ENCODE measurements at places on chromosomes 4 and X.

- DNase-seq = no peak
These were observed 9.5 kb upstream of the HPGDS start for GRCh38 chr4:94352163-94352562.

GRCh38 chrX:78105944-78106650 lies 2.0 kb downstream of the PGK1 start:
- no peak for DNase-seq

DNA sequence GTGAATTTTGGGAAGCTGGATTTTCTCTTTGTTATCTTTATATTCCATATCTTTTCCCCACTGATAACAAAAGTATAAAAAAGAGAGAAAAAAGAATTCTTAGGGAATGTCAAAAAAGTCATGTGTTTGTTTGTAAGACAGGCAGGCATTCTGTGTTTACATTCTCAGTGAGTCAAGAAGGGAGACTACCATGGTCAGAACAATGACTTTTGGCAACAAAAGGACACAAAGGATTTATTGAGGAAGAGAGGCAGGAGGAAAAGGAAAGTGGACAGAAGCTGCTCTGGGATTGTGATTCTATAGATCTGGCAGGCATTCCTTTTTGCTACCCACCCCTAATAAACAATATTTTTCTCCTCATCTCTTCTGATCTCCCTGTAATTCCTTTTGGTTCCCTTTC lies 5.9 kb upstream of the ANK2 start:
- DNase-seq = no peak

DNA sequence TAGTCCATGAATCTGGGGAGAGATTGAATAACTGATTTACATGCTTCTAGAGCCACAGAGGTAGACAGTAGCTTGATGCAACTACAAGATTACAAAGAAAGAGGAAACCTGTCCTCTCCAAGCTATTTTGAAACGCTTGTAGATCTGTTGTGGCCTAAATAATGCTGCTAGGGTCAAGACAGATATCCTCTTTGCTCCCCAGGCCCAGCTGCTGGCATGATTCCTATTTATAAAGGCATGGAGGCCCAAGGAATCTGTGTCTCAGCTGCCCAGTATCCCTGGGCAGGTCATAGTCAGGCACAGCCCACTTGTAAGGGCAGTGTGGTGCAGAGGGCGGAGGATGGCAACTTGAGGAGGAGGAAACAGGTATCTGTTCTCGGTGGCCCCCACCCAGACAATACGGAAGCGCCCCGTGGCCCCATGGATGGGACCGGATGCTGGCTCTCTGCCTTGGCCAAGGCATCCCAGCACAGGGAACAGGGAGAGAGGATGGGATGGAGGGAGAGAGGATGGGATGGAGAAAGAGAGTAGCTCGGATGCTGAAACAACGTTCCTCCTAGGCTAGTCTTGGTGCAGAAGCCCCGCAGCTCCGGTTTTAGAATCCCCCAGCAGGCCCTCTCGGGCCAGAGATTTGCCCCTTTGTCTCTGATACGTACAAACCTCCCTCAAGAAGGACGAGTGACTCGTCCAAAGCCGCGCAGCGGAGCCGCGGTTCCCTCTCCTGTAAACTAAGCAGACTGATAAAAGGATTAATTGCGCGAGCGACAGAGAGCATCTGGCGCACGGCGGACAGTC lies 767 bp upstream of the SMIM20 start:
- DNase-seq = no peak

DNA sequence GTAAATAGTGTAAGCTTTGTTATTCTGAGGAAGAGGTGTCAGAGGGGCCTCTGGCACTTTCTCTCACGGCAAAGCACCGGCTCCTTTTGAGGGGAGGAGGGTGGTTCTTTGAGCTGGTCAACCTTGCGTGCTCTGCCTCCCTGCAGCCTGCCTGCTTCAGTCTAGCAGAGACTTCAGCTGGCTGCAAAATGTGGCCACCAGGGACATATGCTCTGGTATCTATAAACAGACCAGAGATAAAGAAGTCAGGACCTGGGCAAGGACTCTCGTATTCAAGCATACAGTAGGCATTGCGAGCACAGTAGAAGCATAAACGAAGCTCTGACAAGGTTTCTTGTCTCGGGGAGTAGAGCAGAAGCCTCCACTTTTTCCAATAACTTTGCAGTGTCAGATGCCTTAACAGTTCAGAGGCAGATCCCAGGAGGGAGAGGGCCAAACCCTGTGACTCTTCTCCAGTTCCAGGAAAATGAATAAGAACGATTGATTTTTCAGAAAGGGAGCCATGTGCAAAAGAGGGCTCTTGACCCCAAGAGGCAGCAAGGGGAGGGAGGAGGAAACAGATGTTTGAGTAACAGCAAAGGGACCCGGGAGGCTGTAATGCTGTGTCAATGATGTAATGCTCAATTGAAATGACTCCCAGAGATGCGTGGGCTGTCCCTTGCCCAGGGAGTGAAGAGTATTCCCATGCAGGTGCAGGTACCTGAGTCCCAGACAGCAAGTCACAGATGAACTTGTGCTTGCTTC lies 57.9 kb upstream of the TEX13D start:
- no peak for DNase-seq

- DNase-seq = no peak
These were observed 80.5 kb downstream of the TSPAN5 start for GRCh38 chr4:98577956-98578355.

GRCh38 chr4:100894339-100894870 lies 376.6 kb upstream of the EMCN start:
- DNase-seq = no peak

DNA sequence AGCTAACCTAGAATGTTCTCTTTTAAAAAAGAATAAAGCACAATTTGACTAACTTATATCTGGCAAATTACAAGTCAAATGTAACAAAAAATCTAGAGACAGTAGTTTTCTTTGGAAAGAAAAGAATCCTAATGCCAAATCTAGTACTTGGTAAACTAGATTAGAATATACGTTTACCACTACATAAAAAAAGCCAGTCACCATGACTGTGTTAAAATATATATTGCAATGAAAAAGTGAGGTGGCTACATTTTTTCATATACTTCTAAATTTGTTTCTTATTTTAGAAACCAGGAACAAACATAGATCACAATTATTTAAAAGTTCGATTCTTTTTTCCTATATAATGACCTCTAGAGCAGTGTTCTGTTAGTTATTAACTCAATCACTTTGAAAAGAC lies 29.6 kb upstream of the PPA2 start:
- DNase-seq = no peak

DNA sequence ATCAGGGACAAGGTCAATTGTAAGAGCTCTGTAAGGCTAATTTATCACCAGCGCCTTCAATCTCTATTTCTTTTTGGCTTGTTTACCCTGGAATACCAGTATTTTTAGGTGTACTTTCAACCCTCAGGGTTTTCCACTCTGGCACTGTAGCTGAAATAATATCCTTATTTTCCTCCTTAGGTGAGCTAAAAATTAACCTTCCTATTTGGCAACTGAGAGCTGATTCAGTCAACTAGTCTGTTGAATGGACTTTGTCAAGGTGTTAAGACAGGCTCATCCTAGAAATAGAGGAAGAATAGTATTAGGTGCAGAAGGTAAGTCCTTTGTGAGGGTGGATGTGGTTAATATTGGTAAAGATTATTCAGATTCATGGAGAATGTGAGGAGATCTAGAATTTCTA lies 101.3 kb upstream of the BANK1 start:
- DNase-seq = no peak

DNA sequence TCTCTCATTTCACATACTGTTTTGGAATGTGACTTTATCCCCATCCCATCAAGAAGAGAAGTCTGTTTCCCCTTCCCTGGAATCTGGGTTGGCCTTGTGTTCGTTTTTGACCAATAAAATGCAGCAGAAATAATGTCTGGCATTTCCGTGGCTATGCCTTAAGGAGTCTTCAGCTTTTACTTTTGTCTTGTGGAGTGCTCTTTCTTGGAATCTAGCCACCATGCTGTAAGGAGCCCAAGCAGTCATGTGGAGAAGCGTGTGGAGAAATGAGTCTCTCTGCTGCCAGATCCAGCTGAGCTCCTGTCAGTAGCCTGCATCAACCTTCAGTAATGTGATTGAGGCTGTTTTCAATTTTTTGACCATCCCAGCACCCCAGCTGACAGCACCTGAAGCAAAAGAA lies 84.4 kb upstream of the ARMCX2 start:
- DNase-seq = no peak

GRCh38 chr4:148057516-148057915 lies 325.6 kb downstream of the ARHGAP10 start:
- no peak for DNase-seq

DNA sequence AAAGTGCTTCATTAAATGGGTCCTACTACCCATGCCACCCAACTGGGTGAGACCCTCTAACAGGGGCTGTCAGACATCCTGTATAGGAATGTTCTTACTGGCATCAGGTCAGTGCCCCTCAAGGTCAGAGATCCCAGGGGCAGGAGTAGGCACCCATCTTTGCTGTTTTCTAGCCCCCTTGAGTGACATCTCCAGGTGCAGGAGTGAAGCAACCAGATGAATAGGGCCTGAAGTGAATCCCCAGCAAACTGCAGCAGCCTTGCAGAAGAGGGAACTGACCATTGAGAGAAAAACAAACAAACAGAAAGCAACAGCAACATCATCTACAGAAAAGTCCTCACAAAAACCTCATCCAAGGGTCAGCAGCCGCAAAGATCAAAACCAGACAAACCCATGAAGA lies 55.8 kb upstream of the GNRHR start:
- no peak for DNase-seq

DNA sequence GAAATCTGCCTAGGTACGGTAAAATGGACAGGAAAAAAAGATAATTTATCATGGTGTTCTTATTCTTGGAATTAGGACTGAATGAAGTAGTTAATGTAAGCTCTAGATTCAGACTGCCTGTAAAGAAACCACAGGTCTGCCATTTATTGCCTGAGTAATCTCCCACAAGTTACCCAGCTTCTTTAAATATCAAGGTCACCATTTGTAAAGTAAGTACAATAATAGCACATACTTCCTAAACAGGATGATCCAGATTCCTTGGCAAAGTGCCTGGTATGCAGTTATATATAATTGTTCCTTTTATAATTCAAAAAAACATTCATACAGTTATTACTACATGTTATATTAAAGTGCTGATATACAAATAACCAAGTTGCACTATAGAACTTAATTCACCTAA lies 368.6 kb downstream of the HNRNPD start:
- DNase-seq = no peak

- peak; percentile 23 for DNase-seq
These were observed 901.8 kb downstream of the GLUD2 start for GRCh38 chrX:121949041-121949760.

DNA sequence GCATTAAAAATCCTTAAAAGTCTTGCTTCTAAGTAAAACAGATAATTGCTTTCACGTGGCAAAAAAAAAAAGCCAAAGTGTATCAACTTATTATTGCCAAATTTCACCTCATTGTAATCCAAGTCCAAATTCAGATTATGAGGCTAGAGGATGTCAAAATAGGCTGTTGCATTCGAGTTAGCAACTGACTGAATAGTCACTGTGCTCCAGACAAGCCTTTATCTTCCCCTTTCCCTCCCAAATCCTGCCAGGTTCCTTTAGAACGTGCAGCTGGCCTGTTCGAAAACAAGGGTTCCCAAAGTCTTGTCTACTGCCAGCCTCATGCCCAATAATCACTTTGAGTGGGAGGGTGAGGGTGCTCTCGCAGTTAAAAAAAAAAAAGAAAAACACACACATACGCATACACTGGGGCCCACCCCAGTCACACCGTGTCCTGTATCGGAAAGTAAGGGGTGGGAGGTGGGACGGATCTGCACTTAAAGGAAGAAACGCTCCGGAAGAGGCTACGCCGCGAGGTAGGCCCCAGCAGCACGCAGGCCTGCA lies 603 bp downstream of the MAD2L1 start:
- no peak for DNase-seq

DNA sequence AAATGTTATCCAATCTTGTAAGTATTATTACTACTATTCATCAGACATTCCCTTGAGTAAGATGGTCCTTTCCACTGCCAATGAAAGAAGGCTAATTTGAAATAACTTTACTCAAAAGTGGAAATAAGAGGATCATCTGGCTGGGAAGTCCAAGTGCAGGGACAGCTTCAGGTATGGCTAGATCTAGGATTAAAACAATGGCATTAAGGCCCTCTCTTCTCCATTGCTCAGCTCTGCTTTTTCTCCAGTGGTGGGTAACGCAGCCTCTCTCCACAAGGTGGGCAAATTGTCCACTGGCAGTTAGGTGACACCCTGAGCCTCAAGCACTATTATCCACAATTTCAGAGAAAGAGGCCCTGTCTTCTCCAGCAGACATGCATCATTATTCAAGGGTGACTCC lies 66.7 kb upstream of the PGM2 start:
- no peak for DNase-seq

GRCh38 chr4:3827616-3828492 lies 61.7 kb downstream of the ADRA2C start:
- no peak for DNase-seq

GRCh38 chr4:16415751-16416150 lies 189.5 kb upstream of the TAPT1 start:
- DNase-seq = no peak

- no peak for DNase-seq
These were observed 875 bp downstream of the LAP3 start for GRCh38 chr4:17577665-17578481.

GRCh38 chr4:177451108-177451500 lies 8.9 kb upstream of the AGA start:
- DNase-seq = no peak

DNA sequence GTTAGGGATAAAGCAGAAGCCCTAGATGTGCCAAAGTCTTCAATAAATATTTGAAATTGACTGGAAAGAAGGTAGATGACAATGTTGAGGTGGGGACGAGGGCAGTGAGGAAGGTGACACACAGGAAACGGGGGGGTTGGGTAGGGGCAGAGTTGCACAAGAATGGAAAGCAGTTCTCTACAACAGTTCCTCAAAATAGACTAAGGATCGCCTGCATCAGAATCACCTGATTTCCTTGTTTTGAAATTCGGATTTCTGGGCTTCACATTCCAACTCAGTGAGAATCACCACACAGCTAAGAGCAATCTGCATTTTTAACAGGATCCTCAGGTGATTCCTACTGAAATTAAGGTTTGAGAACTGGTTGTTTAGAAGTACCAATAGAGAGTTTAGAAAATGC lies 70.6 kb downstream of the ARFIP1 start:
- DNase-seq = no peak

DNA sequence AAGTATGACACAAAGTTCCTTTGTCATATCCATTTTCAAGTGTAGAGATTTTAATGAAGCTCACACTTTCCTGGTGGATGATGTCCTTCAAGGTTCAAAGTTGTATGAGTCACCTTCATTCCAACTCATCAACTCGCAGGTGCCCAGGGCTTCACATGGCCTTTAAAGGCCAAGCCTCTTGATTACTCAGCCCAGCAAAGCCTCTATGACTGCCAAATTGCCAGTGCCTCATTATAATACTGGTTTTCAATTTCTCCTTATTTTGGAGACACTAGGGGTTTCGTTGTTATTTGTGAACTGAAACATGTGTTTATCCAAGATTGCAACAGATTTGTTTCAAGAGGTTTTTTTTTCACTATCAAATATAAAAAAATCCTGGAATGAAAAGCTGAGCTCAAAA lies 45.9 kb upstream of the PPP3CA start:
- DNase-seq = no peak

GRCh38 chr4:120317713-120318112 lies 251.1 kb upstream of the MAD2L1 start:
- no peak for DNase-seq

- no peak for DNase-seq
These were observed 47.2 kb downstream of the USO1 start for GRCh38 chr4:75771607-75772006.

- DNase-seq = no peak
These were observed 14.1 kb upstream of the SYTL4 start for GRCh38 chrX:100745806-100746537.

GRCh38 chr4:112765317-112765974 lies 128.5 kb downstream of the LARP7 start:
- peak; percentile 3 for DNase-seq

Data from fibroblast of skin of left quadriceps (primary cell).